Hepatocyte (in vitro differentiated cells): ENCODE measurements at places on chromosomes 13 and 19. TPM values are rescaled to one million over a fixed set of nuclear protein-coding genes. Genes with fewer than 3 reads are reported as not detected.

DNA sequence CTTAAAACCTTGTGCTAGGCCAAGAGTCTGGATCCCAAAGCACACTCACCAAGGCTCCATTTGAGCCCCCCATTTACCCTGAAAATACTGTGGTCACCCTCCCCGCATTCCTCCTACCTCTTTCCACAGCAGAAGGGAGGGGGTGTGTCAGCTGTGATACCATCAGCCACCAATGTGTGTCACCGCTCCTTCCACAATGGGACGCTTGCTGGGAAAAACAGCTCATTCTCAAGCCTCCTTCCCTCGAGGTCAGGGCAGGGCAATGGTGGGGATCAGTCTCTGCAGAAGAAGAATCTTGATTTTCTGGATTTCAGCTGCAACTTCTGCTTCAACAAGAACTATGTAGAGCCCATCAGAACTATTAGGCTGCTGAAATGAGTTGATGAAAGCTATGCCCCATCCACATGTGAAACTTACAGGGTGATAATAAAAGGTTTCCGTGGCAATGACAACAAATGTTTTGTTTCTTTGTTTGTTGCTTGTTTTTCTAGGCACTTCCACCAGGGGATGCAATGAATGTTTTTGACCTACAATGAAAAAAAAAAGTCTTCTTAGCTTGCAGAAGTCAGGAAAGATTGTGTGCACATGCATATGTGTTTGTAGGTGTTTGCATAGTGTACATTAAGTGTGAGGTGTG is 26.4 kb upstream of the ZNF507 start:
- peak; percentile 39 for DNase-seq

DNA sequence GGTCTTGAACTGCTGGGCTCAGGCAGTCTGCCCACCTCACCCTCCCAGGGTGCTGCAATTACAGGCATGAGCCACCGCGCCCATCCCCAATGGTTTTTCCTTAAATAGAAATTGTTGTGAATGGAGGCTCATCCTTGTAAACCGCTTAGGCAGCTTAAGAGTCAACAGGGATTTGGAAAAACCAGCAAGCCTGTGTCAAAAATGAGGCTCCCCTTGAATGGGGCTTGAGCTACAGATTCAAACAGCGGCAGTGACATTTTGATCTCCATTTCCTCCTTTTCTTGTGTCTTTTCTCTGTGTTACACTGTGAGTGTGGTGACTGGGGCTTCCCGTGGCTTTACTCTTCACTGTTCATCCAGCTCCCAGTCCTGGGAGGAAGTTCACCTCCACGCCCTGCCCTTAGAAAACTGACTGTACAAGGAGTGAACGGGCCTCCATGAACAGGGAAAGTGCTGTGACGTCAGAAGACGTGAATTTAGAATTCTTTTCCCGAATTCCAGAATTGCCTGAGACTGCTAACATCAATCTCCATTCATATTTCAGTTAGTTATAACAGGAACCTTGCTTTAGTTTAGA is 15.3 kb upstream of the RAB8A start:
- DNase-seq: no peak

Gene POGLUT2
- 18.1 and 21.4 TPM in 2 replicates for total RNA-seq

Gene KIR2DL4
- not detected in 2 replicates for total RNA-seq

Gene COX6B2
- 0.20 and 0.50 TPM in 2 replicates for total RNA-seq
